ENCODE measurements at places on chromosomes 2 and 18.

GRCh38 chr2:123380370-123380935, 644.6 kb upstream of the CNTNAP5 start:
- no peak for DNase-seq

- no peak for DNase-seq
Measured at GRCh38 chr2:60957224-60957623, 60.3 kb upstream of the PEX13 start.

- DNase-seq, result no peak
Measured at GRCh38 chr2:169363560-169364150, 1.3 kb upstream of the LRP2 start.

DNA sequence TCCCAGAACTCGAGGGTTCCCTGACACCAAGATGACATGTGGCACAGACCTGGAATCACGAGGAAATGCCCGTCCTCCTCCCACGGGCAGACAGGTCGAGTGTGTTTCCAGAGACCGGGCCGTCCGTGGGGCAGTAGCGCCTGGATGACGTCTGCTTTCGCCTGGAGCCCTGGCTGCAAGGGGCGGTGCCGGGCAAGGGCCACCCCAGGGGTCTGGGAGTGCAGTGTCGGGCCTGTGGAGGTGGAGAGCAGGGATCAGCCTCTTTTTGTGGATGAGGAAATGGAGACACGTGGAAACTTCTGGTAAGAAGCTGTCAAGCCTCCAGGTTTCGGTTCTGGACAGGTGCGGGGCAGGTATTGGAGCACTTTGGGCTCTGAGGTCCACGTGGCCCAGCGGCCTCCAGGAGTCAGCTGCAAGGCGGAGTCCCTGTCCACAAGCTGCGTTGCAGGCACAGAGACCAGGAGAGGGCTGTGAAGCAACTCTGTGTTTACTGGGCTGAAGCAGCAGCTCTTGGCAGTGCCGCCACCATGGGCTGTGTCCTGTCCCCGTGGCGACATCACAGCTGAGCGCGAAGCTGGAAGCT, 25.6 kb downstream of the NFATC1 start:
- DNase-seq, result no peak

GRCh38 chr18:55069497-55069896, 110.2 kb upstream of the CCDC68 start:
- DNase-seq, result peak; percentile 66

- DNase-seq, result no peak
Measured at GRCh38 chr2:145824384-145824783, 1304.5 kb upstream of the ZEB2 start.

GRCh38 chr18:59050661-59051057, 89.0 kb upstream of the SEC11C start:
- DNase-seq, result no peak

- peak; percentile 47 for DNase-seq
Measured at GRCh38 chr2:196131384-196131937, 39.9 kb downstream of the STK17B start.

GRCh38 chr18:23484561-23485182, 18.6 kb upstream of the RMC1 start:
- DNase-seq, result no peak

GRCh38 chr2:98489971-98490962, 45.6 kb downstream of the INPP4A start:
- no peak for DNase-seq

GRCh38 chr18:74425161-74425560, 31.9 kb downstream of the DIPK1C start:
- no peak for DNase-seq

DNA sequence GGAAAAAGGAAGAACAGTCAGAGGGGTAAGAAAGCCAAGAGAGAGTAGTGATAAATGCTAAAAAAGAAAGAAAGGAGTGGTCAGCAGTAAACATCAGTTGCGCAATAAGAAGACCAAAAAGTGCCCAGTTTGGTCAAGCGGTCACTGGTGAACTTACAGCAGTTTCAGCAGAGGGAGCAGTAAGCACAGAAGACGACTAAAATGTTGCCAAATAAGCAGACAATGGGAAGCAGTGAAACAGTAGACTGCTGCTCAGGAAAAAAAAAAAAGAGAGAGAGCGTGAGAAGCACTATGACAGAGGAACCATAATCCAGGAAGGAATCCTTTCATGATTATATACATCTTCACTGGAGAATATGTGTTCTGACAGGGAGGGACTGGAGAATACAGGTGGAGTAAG, 45.8 kb downstream of the DNAJC10 start:
- no peak for DNase-seq

DNA sequence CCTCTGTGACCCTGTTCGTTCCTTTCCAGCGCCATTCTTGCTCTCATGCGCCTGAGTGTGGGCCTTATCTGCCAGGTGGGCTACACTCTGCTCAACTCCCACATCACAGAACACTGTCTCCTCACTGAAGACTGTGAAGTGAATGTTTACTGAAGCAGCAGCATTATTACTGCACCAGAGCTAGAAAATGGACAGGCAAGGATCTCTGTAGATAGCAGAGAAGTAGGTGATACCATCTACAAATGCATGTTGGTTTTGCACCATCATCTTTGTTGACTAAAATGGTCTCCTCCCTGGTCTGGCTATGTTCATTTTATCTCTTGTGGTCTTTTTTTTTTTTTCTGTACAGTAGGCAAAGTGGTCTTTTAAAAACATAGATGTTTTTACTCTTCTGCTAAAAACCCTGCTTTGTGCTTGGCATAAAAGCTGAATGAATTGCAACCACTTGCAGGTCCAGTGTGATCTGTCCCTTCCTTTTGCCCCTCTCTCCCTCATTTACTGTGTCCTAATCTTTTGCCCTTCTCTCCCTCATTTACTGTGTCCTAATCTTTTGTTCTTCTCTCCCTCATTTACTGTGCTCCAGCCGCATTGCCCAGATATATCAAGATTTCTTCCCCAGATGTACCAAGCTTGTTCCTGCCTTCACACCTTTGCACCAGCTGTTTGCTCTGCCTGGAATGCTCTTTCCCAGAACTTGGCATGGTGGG, 35.4 kb downstream of the BABAM2 start:
- DNase-seq, result no peak

DNA sequence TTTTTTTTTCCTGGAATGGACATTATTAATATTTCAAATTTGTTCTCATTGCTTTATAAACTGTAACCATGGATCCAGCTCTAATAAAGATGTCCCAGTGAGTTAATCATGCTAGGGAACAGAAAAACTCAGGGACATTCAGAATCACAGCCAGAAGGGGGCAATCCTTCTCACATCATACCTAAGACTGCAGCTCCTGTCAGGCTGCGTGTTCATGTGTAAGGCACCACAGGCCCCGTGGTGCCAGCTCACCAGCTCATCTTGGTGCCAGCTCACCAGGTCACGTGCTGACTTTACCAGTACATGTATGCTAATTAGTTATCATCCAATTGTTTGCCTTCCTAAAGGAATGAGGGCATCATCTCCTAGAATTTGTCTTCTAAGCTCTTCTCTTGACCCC, 84.7 kb upstream of the NEDD4L start:
- DNase-seq, result no peak

Measured in GM12878 (cell line).